ENCODE measurements at places on chromosomes 6 and 20. TPM values are rescaled to one million over a fixed set of nuclear protein-coding genes. Genes with fewer than 3 reads are reported as not detected.

CNBD2 gene
- 3.6 TPM for total RNA-seq

PHACTR2 gene
- total RNA-seq: 53.1 TPM

SLC17A2 gene
- not detected for total RNA-seq

ADGRF5 gene
- not detected for total RNA-seq

- DNase-seq: no peak
These were observed 23.9 kb upstream of the SMIM13 start for GRCh38 chr6:11069760-11070159.

GRCh38 chr6:64990652-64991304 is 716.2 kb downstream of the EYS start:
- DNase-seq: no peak

DNA sequence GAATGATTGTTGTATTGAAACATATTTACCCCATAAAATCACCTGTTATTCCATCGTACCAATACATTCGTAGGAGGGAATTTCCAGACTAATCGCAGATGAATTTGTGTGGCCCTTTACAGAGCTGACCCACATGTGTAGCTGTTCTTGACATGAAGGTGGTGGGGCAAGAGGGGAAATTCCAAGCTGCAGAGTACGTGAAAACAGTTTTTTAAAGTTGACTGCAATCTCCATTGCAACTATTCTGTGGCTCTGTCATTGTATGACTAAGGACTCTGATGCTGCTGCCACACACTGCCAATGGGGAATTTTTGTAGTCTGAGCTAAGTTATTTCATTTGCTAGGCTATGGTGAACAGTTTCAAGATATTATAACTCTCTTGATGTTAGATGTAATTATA is 46.4 kb upstream of the ADTRP start:
- DNase-seq: no peak

DNA sequence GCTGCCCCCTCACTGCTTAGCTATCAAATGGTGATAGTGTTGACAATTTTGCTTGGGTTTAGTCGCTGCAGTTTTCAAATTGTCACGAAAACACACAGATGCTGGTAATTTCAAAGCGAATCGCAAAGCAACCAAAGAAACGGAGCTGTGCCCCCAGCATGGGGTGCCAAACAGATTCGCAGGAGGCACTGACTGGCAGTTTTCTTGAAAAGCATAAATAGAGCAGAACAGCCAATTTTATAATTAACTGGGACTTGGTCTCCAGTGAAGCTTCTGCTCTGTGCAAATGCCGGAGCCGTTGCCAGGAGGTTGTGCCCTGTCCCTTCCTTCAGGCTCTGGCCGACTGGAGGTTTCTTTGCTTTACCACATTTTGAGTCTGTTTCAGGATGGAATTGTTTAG is 18.8 kb downstream of the ARHGAP40 start:
- DNase-seq: no peak

- no peak for DNase-seq
These were observed 24.4 kb downstream of the SPDEF start for GRCh38 chr6:34531580-34532201.

GRCh38 chr6:17710331-17710730 is 3.6 kb upstream of the NUP153 start:
- no peak for DNase-seq

GRCh38 chr6:113104541-113104940 is 752.6 kb upstream of the MARCKS start:
- no peak for DNase-seq

DNA sequence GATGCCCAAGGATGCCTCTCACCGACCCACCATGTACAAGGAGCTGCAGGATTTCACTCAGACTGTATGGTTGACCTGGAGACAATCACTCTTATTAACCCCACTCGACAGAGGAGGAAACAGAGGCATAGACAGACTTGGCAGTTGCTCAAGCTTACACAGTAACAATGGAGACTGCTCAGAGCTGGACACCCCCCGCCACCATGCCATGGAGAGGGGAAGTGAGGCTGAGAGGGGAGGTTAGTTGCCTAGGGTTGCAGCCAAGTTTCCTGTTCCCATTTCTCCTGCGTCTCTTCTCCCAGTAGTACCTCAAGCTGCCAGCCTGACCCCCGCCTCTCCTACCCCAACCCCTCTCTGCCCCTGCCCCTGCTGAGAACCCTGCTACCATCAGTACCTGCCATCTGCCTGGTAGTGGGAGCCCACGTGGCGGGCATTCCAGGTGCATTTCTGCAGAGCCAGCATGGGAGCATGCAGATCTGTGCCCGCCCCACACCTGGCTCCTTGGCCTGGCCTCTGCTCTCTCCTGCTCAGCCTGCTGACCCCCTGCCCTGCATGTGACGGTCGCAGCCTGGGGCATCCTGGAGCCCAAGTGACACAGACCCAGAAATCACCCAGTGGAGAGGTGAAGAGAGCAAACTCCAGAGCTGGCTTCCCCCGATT is 157.7 kb downstream of the PREX1 start:
- DNase-seq: no peak

DNA sequence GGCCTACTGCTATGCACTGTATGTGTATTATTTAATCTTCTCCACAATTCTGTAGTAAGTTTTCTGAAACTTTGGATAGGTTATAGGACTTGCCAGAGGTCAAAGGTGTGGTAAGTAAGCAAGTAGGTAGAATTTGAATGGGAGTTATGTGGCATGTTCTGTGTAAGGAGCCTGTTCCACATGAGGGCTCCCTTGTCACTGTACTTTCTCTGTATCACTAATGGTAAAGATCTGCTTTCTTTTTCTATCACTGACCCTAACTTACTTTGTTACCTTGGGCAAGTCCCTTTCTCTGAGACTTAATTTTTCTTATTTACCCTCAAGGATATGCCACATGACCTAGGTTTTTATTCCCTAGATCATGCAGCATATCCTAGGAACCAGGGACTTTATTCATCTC is 50.3 kb downstream of the EIF2S2 start:
- DNase-seq: no peak

DNA sequence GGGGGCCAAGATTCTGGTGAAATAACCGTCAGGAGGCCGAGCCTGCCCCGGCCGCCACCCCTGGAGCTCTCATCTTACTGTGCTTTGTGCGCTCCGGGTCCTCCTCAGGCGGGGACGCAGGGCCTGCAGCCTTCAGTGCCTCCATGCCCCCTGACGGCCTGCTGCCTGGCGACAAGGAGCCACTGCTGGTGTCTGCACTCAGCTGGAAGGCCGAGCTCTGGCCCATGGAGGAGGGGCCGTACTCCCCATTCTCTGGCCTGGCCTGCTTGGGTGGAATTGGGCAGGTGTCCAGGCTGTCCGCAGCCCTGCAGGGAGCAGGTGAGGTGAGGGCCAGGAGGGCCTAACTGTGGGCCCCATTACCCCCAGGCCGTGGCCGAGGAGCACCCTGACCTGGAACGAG is 5.3 kb downstream of the ZNF512B start:
- DNase-seq: no peak

DNA sequence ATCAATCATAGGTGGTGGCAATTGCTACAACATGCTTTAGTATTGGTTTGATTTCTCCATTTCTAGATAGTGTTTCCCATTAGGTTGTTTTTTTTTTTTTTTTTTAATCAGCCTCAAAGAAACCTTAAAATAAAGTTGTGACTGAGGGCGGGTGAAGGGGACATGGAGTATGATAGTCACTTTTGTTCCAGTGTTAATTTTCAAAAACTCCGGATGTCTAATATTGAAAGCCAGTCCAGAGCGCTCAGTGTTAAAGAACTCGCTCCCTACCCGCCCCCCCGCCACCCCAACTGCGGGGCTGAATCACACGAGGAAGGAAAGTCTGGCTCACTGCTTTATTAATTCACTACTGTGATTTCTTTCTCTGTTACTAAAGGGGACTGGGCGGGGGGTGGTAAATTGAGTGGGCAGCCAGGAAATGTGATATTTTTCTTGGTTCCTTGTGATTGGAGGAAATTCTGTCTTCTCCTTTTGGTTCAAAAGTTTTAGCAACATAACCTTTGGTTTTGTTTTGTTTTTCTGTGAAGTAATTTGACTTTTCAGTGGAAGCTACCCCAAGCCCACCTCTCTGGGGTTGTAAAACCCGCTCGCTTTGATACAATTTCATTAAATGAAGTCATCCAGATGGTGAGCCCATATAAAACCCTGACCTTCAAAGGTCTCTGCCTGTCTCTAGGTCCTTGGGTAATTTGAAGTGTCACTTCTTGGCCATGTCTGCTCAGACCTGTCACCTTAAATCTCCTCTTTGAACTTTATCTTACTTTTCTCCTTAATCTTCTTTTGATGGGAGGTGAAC is 38.0 kb downstream of the TNFAIP3 start:
- DNase-seq: no peak

GRCh38 chr6:134456226-134456625 is 138.3 kb upstream of the SGK1 start:
- no peak for DNase-seq

DNA sequence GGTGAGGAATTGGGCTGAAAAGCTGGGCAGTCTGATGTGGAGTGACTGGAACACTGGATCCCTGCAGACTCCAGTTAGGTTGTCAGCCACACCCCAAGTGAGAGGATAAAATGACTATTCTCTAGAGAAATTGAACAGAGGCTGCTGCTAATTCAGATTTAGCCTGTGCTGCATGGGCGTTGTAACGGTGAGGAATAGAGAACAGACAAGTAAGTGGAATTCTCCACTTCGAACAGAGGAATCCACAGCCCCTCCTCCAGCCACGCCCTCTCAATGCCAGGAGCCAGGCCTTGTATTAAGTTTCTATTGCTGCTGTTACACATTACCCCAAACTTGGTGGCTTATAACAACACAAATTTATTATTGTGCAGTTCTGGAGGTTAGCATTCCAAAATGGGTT is 109.3 kb downstream of the CFAP61 start:
- no peak for DNase-seq

- DNase-seq: no peak
These were observed 5.9 kb upstream of the LPIN3 start for GRCh38 chr20:41334443-41335421.

DNA sequence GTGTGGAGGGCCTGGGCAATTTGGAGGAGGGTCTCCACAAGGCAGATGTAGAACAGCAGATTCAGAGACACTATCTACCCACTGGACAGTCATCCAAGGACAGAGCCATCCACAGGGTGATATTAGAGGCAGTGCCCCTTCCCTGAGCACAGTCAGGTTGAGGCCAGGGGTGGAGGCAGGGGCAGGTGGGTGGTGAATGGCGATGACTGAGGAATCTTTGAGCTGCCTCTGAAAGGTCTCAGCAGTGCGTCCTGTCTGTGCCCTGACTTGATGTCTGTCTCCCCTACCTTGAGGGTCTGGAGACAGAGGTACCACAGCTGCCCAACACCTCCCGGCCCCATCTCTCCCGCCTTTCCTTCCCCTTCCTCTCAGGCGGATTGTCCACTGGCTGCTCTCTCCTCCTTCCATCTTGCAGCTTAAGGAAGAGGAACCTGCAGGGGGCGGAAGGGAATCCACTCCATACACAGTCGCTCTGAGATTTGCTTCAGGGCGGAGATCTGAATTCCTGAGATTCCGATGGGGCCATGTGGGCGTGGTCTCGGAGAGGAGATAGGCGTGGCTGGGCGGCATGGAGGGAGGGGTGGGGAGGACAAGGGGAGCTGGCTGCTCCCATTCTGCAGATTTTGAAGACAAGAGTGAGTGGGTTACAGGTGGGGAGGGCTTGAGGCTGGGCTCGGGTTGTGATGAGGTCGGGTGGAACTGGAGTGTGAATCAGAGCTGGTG is 1.7 kb downstream of the MUCL3 start:
- DNase-seq: peak; percentile 96

All from SJSA1 (cell line).